Spleen (tissue), 13 donors: ENCODE measurements at places on chromosomes 11 and 22. TPM values are rescaled to one million over a fixed set of nuclear protein-coding genes. Genes with fewer than 3 reads are reported as not detected.
A peak's percentile ranks its signal among the peaks of the same experiment; 100 is the strongest.

PICALM gene
- 500 TPM for total RNA-seq

ISX gene
- not detected for total RNA-seq

GRCh38 chr11:62976109-62976508 lies 8.7 kb downstream of the SLC22A6 start:
- no peak for DNase-seq

GRCh38 chr22:46153930-46154329 lies 3.6 kb downstream of the PPARA start:
- DNase-seq, result no peak

GRCh38 chr22:49310354-49310753 lies 517.3 kb downstream of the BRD1 start:
- peak; percentile 36 for DNase-seq

CRYBA4 gene
- not detected for total RNA-seq

- peak; percentile 90 for DNase-seq
These were observed 28.8 kb downstream of the TOB2 start for GRCh38 chr22:41417622-41418390.

- peak; percentile 38 for DNase-seq
These were observed 12.5 kb downstream of the USP35 start for GRCh38 chr11:78201096-78201818.

GRCh38 chr22:41929418-41929810 lies 2.8 kb upstream of the TNFRSF13C start:
- peak; percentile 67 for DNase-seq

DNA sequence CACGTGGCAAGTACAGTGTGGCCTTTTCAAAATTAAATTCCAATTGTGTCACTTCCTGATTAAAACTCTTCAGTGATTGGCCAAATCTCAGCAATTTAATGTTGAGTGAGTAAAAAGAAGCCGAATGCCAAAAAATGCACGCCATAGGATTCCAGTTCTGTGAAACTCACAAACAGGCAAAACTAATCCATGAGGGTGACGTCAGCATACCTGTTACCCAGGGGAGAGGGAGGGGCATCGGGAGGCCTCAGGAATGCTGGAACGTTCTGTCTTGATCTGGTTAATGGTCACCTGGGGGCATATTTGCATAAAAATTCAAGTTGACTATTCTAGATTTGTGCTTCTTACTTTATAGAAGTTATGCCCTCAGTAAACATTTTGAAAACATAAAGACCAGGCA lies 39.9 kb upstream of the RAB1B start:
- no peak for DNase-seq

PNPLA5 gene
- total RNA-seq, result not detected

GRCh38 chr11:66579017-66579606 lies 10.7 kb upstream of the CTSF start:
- DNase-seq, result peak; percentile 90

- peak; percentile 35 for DNase-seq
These were observed 1473.6 kb downstream of the BRD1 start for GRCh38 chr22:48354096-48354495.

DNA sequence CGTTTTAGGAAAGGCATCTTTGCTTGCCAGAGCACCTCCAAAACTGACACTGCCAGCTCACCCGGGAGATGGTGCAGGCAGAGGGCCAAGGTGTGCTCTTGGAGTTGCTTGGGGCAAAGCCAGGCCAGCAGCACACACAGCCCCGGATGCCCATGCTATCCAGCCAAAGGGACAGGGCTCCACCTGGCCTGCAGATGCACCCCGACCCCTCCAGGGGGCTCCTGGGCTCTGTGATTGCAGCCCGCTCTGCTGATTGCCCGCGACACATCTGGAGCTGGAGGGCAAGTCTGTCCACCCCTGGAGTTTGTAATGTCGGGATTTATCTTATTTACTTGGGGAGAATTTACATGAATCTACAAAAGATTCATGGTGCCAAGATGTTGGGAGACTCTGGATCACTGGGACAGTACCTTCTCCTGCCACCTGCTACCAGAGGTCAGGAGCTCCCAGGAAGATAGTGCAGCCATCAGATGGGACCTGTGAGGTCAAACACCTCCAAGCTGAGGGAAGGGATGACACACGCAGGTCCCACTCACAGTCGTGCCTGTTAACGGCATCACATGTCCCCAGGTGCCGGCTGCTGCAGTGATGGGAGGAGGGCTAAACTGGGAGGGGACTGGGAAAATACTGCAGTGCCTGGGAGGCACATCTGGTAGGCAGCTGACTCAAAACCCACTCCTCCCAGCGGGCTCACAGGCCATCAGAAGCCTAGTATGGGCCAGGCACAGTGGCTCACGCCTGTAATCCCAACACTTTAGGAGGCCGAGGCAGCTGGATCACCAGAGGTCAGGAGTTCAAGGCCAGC lies 17.2 kb downstream of the CBX7 start:
- DNase-seq, result peak; percentile 81

DNA sequence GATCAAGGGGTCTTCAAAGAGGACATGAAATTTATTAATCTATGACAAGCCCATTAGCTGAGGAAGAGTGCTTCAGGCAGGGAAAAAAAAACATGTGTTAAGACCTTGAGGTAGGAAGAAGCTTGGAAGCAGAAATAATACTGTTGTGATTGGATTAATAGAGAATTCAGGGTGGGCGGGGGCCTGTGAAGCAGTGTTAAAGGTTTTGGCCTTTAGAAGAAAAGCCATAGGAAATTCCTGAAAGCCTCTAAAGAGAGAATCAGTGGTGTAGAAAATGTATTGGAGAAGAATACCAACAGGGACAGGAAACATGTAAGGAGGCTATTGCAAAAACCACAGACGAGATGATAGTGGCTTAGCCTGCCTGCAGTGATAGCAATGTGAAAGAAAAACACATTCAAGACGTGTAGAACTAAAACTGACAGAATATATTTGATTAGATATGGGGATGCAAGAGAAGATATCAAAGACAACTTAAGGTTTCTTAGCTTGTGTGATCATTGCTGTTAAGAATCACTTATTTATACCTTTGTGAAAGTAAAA lies 404.4 kb upstream of the ANO3 start:
- DNase-seq, result no peak

CASP1 gene
- total RNA-seq, result 89.3 TPM

GRCh38 chr11:114399490-114400215 lies 658 bp downstream of the C11orf71 start:
- no peak for DNase-seq

DNA sequence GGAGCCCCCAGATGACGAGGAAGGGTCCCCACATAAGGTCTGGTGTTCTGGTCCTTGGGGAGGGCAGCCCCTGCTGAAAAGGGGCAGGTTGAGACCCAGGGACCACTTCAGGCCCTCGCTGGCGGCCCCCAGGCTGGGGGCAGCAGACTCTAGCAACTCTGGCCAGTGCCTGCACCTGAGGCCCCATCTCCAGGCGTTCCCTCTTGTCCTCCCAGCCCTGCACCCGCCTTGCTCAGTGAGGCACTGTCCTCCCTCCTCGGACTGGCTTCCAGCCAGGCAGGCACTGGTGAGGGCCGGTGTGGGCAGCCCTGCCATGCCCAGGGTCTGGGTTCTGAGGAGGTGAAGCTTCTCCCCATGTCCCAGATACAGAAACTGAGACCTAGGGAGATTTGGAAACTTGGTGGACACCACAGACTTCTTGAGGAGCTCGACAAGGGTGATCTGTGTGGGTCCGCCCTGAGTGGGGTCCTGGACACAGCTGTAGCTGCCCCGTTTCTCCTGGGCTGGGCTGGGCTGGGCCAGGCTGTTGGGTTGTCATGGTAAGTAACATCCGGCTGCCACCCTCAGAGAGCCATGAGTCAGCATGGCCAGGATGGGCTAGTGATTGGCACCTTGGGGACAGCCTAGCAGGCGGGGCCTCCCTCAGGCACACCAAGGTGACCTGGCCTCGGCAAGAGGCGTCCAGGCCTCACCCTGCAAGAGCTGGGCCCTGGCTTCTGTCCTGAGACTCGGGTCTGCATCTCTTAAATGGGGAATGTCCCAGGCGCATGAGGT lies 11.1 kb upstream of the PHLDA2 start:
- no peak for DNase-seq

DNA sequence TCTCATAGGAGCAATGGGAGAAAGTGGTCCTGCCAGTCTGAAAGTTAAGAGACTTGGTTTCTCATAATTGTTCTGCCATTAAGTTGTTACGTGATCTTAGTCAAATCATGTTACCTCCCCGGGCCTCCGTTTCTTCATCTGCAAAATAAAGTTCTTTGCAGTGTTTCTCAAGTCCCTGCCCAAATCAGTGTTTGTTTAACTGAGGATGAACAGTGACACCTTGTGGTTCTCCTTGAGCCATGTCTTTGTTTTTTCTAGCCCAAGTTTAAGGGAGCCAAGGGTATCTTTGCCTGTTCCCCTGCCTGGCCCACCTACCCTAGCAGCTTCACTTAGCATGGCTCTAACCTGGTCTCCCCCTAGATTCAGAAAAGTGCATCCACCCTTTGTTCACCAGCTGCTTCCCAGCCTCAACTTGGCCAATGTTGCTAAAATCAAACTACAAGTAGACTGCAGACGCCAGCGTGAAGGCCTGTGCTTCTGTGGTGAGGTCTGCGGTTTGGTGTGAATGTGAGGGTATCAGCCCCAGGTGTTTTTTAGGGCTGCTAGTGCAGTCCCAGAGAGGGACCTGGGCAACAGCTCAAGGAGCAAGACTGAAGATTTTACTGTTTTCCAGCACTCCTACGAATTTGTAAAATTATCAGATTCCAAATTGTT lies 35.5 kb downstream of the FZD4 start:
- DNase-seq, result no peak

GRCh38 chr11:34191578-34191977 lies 86.1 kb downstream of the NAT10 start:
- no peak for DNase-seq

GRCh38 chr11:57641011-57641807 lies 8.5 kb downstream of the YPEL4 start:
- no peak for DNase-seq

MUC2 gene
- not detected for total RNA-seq

GRCh38 chr11:33618351-33618710 lies 82.3 kb downstream of the C11orf91 start:
- DNase-seq, result no peak

- DNase-seq, result peak; percentile 91
These were observed at the start of gene CD81 for GRCh38 chr11:2376751-2377451. TSS of gene CD81 (plus strand) at chr11:2377310. CDS start at chr11:2377550, 240 bp downstream.

DNA sequence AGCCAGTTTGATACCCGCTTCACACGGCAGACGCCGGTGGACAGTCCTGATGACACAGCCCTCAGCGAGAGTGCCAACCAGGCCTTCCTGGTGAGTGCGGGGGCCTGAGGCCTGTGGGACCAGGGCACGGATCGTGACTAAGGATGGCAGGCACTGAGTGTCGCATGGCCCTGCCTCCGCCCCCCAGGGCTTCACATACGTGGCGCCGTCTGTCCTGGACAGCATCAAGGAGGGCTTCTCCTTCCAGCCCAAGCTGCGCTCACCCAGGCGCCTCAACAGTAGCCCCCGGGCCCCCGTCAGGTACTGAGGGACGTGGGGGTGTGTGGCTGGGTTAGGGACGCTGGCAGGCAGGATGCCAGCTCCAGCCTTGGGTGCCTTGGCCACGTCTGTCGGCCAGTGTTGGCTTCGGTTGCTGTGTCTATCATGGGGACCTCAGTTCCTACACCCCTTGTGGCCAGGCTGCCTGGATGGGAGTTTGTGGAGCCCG lies 3.0 kb downstream of the PTPRCAP start:
- peak; percentile 86 for DNase-seq

MIOX gene
- 2.2 TPM for total RNA-seq

ALX4 gene
- 0.11 TPM for total RNA-seq

- no peak for DNase-seq
These were observed 14.2 kb downstream of the ARRB1 start for GRCh38 chr11:75337195-75337654.

SIAE gene
- 15.3 TPM for total RNA-seq
